ENCODE measurements at places on chromosomes 2 and 18.

GRCh38 chr18:74257083-74257482 is 34.7 kb downstream of the CYB5A start:
- no peak for DNase-seq

GRCh38 chr2:177141866-177142265 is 70.7 kb upstream of the HNRNPA3 start:
- no peak for DNase-seq

DNA sequence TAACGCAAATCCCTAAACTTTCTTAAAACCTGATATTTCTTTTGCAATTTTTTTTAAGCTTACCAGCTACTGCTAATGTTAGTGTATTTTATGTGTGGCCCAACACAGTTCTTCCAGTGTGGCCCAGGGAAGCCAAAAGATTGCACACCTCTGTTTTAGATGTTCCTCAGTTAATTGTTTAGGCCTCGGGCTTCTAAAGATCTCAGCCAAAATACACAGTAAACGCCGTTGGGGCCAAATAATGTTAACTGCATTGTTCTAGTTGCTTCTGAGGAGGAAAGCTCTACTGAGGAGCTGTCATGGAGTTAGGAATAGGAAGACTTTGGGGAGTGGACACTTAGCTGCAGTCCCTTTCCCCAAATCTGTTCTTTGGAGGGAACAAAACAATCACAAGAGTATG is 2.0 kb downstream of the HSPE1 start:
- DNase-seq = no peak

GRCh38 chr18:11666176-11666575 is 22.9 kb upstream of the GNAL start:
- DNase-seq = no peak

GRCh38 chr18:56799756-56800155 is 148.6 kb downstream of the WDR7 start:
- DNase-seq = no peak

- no peak for DNase-seq
Observed at GRCh38 chr2:2270808-2271415, 60.2 kb downstream of the MYT1L start.

GRCh38 chr2:157685572-157685971 is 56.9 kb upstream of the ACVR1C start:
- DNase-seq = no peak

- no peak for DNase-seq
Observed at GRCh38 chr2:128309280-128310093, 9.2 kb downstream of the HS6ST1 start.

- DNase-seq = peak; percentile 58
Observed at GRCh38 chr2:204842661-204843485, 297.6 kb downstream of the PARD3B start.

- no peak for DNase-seq
Observed at GRCh38 chr2:64291181-64291580, 147.0 kb upstream of the PELI1 start.

GRCh38 chr2:96963316-96963715 is 23.1 kb downstream of the FAM178B start:
- no peak for DNase-seq

- peak; percentile 80 for DNase-seq
Observed at GRCh38 chr18:10490401-10491165, 35.2 kb upstream of the NAPG start.

DNA sequence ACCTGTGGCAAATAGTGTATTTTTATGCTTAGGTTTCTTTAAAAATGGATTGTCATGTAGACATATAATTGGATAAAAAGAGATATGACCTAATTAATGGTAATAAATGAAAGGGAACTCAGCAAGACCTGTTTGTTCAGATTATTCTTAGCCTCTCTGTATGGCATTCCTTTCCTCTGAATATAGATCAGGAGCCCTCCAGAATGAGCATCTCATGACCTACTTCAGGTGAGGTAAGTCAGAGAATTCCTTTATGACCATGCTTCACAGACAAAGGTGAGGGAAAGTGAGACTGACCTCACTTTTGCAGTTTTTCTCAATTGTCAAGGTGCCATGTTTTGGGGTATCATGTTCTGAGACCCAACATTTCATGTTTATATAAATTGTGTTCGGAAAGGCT is 1744.3 kb upstream of the PIK3C3 start:
- no peak for DNase-seq

- no peak for DNase-seq
Observed at GRCh38 chr2:89829828-89830227, 1138.4 kb downstream of the RPIA start.

- DNase-seq = no peak
Observed at GRCh38 chr2:48109491-48110204, 203.3 kb upstream of the FBXO11 start.

GRCh38 chr2:74097574-74097973 is 50.1 kb downstream of the BOLA3 start:
- DNase-seq = no peak

GRCh38 chr2:70041663-70042062 is 45.6 kb upstream of the PCBP1 start:
- DNase-seq = no peak

DNA sequence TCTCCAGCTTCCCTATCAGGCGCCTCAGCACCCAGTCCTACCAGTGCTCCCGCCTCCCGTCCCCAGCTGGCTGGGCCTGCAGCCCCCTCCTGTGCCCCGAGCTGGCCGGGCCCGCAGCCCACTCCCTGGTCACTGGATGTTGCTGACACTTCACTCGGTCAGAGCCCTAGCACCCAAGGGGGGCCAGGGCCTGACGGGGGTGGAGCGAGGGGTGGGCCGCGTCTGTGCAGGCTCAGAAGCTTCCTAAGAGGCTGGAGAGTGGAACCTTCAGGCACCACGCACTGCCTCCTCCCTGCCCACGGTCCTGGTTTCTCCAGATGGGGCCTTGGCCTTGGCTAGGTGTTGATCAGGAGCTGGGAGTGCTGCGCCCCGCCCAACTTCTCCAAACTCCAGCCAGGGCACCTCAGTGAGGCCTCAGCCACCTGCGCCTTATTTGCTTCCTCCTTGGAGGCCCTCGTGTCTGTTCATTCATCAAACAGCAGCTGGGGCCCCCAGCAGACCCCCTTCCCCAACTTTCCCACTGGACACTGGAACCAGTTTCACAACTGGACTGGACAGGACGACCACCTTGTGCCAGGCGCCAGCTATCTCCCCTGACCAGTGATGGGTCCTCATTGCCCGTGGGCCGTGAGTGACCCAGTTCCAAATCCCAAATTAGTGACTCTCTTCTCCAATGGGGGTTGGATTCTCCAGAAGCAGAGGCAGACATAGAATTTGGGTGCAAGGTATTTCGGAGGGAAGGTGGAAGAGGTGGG is 16.7 kb downstream of the CAPN10 start:
- DNase-seq = no peak

- no peak for DNase-seq
Observed at GRCh38 chr2:235554936-235555335, 61.1 kb downstream of the AGAP1 start.

DNA sequence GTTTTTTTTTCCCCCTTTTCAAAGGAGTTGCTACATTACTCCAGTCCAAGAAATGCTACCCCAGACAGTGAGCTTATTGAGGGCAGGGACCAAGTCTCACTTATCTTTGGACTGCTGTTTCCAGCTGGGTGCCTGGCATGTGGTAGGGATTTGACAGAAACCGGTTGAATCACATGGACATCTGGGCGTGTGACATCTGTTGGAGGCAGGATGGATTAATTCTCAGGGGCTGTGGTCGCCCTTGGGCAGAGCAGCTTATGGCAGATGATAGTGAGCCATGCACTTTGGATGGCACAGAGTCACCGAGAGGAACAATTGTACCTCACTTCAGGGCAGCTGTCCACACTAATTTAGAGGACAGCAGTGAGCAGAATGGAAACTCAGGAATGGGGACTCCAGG is 254.6 kb upstream of the ID2 start:
- no peak for DNase-seq

DNA sequence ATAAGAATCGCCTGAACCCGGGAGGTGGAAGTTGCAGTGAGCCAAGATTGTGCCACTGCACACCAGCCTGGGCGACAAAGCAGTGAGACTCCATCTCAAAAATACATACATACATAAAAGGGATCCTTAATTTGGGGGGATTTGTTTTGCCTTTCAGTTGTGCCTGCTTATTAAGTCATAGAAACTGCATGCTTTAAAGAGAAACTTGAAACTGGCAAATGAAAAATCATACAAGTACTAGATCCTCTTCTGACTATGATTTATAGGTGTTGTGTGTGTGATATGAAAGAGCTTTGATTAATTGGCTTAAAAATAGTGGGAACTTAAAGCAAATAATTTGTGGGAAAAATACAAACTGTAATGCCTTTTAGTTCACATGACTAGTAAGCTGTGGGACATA is 963.7 kb downstream of the CNTNAP5 start:
- DNase-seq = no peak

- no peak for DNase-seq
Observed at GRCh38 chr2:64685430-64685829, 31.7 kb upstream of the SERTAD2 start.

DNA sequence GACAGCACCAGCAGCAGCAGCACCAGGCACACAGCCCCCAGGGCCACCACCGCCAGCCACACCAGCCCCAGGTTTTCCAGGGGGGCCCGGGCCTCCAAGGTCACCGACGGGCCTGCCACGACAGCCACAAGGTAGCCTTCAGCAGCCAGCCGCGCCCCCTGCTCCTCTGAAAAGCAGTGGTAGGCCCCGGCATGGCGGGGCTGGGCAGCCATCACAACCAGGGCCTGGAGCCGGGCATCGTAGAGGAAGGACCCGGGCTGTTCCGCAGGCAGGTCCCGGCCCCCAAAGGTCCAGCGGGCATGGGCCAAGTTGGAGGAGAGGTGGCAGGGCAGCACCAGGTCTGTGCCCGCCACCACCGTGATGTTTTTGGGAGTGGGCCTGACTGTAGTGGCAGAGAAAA is 3.3 kb upstream of the ANKRD39 start:
- DNase-seq = no peak

- DNase-seq = no peak
Observed at GRCh38 chr2:96213379-96213778, 4.8 kb upstream of the STARD7 start.

DNA sequence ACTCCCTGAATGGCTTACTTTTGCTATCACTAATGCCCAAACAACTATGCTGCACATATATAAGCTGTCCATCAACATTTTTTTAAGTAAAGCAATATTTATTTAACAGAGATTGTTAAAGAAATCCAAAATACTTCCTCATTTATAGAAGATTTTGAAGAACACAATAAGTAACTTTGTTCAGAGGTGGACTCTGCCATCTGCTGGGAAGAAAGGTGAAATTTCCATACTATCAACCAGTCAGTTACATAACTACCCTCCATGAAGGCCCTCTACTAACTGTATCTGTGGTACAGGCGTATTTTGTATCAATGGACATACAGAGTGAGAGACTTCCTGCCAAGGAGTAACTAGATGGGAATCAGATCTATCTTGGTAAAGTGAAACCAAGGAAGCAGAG is 106.0 kb downstream of the DTNB start:
- peak; percentile 80 for DNase-seq

- DNase-seq = no peak
Observed at GRCh38 chr2:65120990-65121693, 8.8 kb downstream of the RAB1A start.

DNA sequence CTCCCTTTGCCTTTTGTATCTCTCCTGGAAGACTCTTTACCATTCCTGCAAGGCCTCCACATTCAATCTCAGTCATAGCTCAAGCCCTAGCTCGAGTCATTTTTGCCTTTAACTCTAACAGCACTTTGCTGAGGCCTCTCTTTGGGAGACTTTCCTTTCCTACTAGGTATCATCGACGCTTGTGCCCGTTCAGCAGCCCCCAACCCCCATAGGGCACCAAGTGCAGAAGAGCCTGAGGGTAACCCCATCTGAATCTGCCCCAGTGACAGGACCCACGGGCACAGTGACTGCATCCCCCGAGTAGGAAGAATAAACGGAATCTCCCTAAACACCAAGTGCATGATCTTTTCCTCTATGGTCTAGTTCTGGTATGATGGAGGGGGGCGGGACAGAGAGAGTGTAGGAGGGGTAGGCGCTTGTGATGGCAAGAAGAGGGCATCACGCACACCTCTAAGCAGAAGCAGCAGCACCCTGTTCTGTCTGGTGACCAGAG is 66.3 kb downstream of the UXS1 start:
- no peak for DNase-seq

DNA sequence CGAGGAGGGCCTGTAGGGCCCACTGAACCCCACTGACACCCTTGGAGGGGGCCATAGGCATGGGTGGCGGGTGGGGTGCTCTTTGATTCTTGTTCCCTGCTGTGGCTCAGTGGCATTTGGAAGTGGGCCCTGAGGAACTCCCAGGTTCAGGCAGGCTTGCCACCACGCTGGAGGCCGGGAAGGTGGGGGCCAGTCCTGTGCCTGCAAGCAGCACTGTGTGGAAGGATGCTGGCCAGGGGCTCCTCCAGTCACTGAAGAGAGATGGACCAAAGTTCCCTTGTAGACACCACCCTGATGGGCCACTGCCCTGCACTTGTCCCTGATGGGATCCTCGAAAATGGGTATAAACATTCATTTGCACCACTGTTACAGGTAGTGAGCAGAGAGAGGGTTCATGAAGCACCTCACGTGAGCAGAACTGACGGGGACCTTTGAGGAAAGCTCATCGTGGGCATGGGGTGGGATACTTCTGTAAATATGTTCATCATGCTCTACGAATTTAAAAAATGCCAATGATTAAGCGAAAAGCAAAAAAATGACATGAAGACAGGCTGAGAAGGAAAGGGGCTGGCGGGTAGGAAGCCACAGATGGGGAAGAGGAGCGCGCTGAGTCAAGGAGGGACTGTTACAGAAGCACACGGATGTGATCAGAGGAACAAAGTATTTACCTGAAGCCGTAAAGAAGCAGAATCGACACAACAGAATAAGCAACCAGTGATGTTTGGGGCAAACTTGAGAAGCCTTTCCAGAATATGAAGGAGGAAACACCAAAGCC is 45.2 kb upstream of the ASB1 start:
- DNase-seq = no peak

Measured in activated CD4-positive, alpha-beta T cell treated with anti-CD3 and anti-CD28 coated beads, Interleukin-2, amount 10 ng/mL, durations not matched to agents 24 days and 14 days (primary cell).